ENCODE measurements at places on chromosomes 2 and 18.
A peak's percentile ranks its signal among the peaks of the same experiment; 100 is the strongest.

GRCh38 chr2:239042046-239042445, 194.2 kb downstream of the TWIST2 start:
- no peak for DNase-seq

DNA sequence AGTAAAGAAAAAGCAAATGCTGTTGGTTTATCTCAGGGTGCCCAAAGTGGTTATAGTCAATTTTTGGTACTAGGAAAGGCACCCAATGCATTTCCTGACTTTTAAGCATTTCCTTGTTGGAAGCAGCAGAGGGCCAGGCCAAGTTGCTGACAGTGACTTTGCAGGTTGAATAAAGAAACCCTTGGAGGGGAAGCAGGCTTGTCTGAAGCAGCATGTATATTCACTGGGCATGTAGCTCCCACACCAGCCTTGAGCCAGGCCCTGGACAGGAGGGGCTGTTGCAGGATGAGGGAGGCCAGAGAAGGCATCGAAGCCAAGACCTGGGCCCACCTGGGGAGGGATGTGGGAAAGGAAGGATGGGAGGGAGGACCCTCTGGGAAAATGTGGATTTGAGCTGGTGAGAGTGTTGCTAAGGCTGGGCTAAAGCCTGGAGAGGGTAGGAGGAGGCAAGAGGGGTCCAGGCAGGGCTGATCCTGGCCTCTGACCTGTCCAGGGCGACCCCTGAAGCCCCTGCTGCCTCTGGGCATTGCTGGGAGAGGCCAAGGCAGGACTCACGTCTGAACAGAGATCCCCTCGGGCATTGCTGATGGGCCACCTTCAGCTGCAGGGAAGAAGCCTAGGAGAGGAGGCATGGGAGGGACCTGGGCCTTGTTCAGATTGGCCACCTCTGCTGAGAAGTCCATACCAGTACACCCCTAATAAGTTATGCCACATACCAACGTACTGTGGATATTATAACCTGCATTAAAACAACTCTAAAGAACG, 79.6 kb downstream of the STPG4 start:
- no peak for DNase-seq

- DNase-seq: no peak
Measured at GRCh38 chr2:207202645-207203044, 36.9 kb upstream of the KLF7 start.

- DNase-seq: no peak
Measured at GRCh38 chr2:169803480-169803879, 4.8 kb downstream of the SSB start.

- no peak for DNase-seq
Measured at GRCh38 chr2:58057707-58058530, 11.3 kb downstream of the VRK2 start.

- DNase-seq: peak; percentile 44
Measured at GRCh38 chr18:8988260-8988871, 114.1 kb upstream of the NDUFV2 start.

- DNase-seq: no peak
Measured at GRCh38 chr18:73646772-73647171, 500.9 kb downstream of the FBXO15 start.

DNA sequence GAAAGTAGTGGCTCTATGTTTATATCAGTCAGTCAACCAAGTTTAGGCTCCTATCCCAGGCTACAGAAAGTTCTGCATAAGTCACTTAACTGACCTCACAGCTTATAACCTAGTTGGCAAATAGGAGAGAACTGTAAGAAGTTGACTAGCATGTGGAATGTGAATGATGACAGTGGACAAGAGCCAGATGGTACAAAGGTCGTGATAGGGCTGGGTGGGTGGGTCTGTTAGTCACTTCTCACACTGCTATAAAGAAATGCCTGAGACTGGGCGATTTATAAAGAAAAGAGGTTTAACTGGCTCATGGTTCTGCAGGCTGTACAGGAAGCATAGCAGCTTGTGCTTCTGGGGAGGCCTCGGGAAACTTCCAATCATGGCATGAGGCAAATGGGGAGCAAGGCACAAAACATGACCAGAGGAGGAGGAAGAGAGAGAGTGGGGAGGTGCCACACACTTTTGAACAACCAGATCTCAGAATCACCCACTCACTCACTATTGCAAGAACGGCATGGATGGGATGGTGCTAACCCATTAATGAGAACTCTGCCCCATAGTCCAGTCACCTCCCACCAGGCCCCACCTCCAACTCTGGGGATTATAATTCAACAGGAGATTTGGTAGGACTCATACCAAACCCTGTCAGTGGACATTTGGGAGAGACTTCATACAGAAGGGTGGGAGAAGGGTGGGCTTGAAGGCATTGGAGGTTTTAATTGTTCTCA, 68.8 kb downstream of the LTBP1 start:
- peak; percentile 78 for DNase-seq

- DNase-seq: no peak
Measured at GRCh38 chr18:9913151-9913525, 678 bp upstream of the VAPA start.

DNA sequence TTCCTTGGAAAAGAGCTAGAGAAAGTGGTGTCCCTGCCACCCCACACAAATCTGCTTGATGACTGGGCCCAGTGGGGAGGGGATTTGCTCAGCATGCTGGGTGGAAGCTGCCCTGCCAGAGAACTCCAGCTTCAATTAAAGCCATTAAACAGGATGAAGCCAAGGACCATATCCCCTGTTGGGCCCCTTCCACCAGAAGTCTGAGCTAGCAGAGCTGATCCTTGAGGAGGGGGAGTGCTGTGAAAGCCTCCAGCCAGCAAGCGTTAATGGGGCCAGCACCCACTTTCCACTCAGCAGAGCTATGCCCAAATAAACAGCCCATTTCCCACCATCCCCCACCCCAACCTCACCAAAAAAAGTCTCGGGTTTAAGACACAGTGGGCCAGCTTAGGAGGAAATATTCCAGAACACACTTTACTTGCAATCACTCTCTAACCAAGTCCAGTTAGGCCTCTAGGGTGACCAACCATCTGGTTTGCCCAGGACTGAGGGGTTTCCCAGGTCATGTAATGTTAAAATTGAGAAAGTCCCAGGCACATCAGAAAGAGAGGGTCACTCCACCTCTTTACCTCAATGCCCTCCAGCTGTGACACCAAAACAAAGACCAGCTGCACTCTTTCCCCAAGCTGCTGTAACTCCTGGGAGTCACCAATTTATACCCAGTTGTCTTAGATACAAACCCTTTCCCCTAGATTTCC, 132.3 kb downstream of the FOXI3 start:
- no peak for DNase-seq

DNA sequence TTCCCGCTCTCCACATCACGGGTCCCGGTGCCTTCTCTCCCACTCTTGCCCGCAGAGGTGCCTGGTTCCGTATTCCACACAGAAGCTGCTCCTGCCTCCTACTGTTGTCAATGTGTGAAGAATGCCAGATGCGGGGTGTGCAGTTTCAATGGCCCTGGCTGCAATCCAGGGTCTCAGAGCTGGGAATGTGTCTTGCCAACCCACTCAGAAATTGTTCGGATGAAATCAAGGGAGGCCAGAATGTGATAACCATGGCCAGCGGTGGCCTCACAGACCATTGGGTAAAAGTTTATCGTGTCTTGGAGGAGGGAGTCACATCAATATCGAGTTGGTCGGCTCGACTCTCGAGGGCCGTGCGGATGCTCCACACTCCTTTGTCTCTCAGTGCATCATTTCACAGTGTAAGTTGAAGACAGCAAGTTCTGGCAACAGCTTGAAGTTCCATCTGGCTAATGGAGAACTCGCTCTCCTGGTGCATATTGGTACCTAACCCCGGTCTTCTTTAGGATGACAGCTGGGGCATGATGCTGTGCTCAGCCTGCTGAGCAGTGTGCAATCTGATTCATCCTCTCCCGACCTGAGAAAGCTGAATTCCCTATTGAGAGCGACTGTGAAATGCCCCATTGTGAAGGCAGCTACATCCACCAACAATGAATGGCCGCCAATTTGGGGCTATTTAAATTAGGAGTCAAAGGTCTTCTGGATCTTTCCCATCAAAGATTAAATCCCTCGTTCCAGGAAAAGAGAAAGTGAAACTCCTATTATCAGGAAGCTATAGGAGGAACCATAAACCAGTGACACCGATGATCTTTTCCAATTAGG, 389.0 kb downstream of the SOX11 start:
- DNase-seq: no peak

DNA sequence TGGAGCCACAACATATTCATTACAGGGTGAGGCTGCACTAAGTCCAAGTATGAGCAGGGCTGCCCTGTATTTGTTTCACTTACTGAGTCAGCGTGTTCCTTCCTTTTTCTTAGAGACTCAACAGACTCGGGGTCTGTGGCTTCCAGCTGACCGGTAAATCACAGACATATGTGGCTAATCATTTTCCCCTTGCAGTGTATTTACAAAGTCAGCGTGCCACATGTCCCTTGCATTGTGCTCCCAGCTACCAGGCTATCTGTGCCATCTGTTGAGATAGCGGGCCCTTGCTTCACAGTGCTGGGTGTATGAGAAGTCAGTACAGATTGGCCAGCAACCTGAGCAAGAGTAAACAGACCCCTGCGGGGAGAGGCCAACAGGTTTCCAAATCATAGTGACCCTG, 254.3 kb downstream of the LRRTM1 start:
- DNase-seq: no peak

DNA sequence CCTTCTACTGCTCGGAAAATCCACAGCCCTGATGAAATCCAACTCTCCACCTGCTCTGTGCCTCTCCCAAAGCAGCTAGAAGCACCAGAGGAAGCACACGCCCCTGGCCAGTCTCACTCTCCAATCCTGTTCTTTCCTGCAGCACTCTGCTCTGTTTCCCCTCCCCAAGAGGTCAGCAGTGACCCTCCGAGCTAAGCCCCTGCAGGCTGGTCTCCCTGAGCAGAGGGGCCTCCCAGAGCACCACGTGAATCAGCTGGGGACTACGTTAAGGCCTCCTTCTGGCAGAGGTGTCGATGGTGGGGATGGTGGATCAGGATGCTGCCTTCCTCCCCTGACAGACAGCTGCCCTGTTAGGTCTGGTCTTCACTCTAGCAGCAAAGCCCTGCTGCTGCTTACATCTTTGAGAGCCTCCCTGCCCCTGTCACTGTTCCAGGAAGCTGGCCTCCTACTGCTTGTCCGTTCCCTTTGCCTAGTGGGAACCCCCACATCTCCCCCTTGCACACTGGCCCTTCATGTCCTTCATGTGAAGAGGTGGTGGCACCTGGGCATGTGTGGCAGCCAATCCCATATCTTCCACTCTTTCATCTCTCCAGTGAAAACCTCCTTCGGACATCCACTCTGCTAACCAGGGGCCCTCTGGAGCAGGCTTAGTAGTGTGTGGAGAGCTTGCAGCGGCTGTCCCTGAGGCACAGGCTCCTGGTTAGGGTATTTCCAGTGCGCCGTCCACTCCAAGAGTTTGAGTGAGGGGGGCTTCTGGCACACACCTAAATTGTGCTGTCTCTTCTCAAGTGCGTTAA, 307.5 kb upstream of the HS6ST1 start:
- no peak for DNase-seq

DNA sequence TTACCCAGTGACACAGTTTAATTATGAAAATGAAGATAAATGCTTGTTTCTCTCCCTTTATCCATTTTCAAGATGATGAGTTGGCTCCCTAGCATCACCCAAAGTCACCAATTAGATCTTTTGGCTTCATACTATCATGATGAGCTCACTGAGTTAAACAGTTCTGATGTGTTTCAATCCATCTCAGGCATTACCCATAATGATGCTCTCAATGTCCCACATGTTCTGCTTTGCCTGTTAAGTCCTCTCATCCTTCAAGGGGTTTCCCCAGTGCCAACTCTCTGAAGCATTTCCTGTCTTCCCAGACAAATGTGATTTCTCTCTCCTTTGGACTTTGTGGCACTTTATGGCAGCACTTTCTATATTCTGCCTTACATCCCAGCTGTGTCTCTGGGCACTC, 92.6 kb downstream of the EPB41L3 start:
- no peak for DNase-seq

GRCh38 chr18:64202863-64203262, 54.0 kb upstream of the LINC00305 start:
- DNase-seq: no peak

GRCh38 chr2:134137182-134137611, 116.7 kb upstream of the MGAT5 start:
- no peak for DNase-seq

GRCh38 chr18:649341-649740, 8.1 kb upstream of the TYMS start:
- no peak for DNase-seq

DNA sequence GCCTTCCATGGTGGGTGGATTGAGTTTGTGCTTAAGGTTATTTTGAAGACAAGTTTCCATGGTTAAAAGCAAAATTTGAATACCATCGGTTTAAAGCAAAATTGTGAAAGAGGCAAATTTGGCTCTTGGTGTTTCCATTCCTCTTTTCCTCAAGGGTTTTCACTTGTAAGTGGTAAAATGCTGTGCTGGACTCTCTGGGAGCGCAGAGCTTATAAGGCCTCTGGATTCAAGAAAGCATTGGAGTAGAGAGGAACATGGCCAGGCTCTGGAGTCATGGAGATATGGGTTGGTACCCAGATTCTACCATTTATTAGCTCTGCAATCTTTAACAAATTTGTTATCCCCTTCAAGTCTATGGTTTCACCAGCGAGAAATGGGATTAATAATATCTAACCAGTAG, 17.5 kb downstream of the KCNE4 start:
- DNase-seq: no peak

- DNase-seq: no peak
Measured at GRCh38 chr2:223591596-223591995, 10.6 kb downstream of the SCG2 start.

DNA sequence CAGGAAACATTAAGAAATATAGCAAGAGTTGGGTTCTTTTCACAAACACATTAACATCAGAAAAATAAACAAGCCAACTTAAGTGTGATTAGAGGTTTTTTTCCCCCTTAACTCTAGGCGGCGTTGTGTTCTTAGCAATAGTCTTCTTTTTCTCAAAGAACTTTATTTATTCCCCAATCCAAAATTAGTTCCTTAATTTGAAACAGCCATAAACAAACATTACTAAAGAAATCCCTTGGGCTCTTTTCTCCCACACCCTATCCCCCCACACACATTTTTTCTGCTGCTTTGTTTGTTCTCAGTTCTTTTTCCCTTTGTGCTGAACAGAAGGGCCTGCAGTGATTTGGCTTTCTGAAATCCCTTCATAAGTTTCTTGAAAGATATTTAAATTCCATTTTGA, 13.2 kb upstream of the MYO1B start:
- DNase-seq: no peak

DNA sequence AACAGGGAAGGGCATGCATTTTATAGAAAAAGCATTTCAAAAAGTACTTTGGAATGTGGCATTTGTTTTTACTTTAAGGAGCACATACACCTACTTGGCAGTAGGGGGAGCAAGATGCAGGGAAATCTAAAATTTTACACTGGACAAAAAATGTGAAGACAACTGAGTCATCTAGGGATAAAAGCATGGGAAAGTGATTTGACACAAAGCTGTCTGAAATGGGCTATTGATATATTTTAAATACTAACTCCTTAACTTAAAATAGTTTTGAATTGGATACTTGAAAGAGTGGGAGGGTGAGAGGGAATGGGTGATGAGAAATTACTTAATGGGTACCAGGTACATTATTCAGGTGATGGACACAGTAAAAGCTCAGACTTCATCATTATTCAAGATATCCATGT, 15.8 kb downstream of the TMEM200C start:
- DNase-seq: no peak
